ENCODE measurements at places on chromosomes 1 and 21.

DNA sequence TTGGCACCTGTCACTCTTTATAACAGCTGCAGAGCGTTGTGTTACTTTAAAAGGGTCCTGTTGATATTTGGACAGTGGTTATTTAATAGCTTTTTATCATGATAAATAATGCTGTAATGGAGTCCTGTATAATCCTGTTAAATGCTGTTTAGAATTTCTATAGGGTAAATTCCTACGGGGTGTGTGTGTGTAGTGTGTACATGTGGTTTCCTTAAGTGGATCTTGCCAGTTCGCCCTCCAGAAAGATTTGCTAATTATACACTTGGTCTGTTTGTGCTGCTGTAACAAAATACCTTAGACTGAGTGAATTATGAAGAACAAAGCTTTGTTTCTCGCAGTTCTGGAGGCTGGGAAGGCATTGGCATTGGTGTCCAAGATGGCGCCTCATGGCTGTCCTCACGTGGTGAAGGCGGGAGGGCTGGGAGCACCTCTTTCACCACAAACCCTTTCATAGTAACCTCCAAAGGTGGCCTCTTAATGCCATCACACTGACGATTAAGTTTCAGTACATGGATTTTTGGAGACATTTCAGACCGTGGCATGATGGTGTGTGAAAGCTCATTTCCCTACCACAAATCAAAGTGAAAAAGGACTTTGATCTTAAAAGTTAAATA, 11.2 kb downstream of the PRMT2 start:
- no peak for DNase-seq

- DNase-seq: peak; percentile 8
These were observed 13.5 kb downstream of the FCGR2B start for GRCh38 chr1:161676441-161676840.

DNA sequence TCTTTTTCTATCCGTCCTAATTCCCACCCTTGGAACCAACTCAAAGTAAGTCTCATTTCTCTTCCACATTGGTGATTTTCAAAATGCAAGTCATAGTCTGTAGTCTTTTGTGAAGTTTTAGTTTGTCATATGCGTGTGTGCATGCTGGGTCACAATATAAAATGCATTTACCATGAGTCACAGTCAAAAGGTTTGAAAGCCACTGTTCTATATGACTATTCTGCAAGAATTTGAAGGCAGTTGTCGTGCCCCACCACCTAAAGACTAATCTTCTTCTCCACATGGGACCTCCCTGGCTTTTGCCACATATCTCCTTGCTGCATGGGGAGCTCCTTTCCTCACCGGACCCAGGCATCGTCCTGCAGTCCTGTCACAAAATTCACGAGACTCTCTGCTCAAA, 1.6 kb downstream of the STPG1 start:
- no peak for DNase-seq

- DNase-seq: no peak
These were observed 32.9 kb downstream of the ARHGEF10L start for GRCh38 chr1:17572264-17572985.

- no peak for DNase-seq
These were observed 17.7 kb downstream of the MRPS6 start for GRCh38 chr21:34091032-34091431.

- peak; percentile 41 for DNase-seq
These were observed 64.8 kb downstream of the SYF2 start for GRCh38 chr1:25167269-25168192.

GRCh38 chr1:210779269-210779668, 354.7 kb downstream of the KCNH1 start:
- DNase-seq: no peak

GRCh38 chr1:99557546-99558202, 88.2 kb upstream of the PALMD start:
- no peak for DNase-seq

DNA sequence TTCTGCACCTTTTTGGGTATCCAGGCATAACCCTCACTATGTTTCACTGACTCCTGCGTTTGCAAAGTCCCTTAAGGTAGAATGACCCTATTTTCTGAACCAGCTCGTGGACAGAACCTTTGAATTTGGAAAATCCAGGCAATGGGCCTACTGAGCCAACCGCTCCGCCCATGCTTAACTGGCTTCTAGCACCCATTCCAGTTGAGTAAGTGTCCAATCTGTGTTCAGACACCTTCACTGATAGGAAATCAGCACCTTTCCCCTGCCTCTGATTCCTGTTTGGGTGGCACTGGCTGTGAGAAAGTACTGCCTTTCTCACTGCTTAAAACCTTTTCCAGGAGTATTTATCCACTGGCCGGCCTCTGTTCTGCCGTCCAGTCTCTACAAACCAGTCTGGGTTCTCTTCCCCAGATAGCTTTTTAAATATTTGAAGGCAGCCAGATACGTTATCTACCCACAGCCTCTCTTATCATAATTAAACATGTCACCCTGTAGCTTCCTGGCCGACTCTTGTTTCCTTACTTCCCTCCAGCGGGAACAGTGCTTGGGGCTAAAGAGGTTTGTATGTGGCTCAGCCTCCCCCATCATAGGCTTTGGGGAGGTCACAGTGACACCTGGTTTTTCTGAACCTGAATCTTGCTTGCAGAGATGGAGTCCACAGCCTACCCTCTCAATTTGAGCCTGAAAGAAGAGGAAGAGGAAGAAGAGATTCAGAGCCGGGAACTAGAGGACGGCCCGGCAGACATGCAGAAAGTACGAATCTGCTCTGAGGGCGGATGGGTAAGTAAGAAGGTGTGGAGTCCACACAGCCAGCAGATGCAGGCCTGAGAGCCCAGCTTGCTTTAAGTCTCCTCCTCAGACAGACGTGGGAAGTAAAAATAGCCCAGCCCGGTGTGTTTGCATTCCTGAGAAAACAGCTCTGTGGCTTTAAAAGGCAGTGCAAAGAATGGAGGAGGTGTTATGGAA, 1.3 kb downstream of the POGK start:
- DNase-seq: no peak

GRCh38 chr1:26610781-26611180, 81.2 kb downstream of the RPS6KA1 start:
- DNase-seq: no peak

- no peak for DNase-seq
These were observed 209.5 kb downstream of the GRIK1 start for GRCh38 chr21:29730281-29730680.

DNA sequence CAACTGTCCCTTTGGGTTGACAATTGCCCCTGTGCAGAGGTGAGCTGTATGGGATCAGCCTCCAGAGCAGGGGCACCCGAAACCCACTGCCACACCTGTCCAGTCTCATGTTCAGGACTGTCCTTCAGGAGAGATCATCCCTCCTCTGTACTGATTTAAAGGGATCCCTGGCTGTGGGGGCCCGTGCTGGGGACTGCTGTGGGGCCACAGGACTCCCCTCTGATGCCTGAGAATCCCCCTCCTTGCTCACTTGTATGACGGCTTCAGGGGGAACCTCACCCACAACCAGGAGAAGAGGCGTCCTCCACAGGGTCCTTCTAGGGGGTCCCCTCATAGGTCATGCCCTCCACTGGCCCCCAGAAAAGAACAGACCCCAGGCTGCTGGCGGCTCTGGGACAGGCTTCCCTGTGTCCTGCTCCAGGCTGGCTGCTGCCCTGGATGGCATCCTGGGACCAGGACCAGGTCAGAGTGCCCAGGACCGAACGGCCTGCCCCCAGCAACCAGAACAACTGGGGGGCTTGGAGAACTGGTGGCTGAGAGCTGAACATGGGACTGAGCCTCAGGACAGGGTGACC, 77.5 kb upstream of the ACTRT2 start:
- no peak for DNase-seq

DNA sequence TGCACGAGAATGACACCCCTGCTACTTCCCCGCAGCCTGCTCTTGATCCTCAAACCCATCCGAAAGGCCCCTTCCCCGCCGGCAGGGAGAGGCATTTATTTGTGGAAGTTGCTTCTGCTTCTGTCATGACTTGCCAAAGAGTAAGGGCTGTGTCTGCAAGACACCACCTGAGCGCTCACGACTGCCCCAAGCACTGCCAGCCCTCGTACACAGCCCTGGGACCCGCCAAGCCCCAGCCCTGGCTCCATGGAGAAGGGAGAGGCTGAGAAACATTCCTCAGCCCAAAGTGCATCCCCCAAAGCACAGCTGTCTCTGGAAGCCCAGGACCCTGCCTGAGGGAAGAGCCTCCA, 6.3 kb upstream of the TPRG1L start:
- DNase-seq: no peak

GRCh38 chr21:39022863-39023693, 160.2 kb downstream of the PSMG1 start:
- no peak for DNase-seq

DNA sequence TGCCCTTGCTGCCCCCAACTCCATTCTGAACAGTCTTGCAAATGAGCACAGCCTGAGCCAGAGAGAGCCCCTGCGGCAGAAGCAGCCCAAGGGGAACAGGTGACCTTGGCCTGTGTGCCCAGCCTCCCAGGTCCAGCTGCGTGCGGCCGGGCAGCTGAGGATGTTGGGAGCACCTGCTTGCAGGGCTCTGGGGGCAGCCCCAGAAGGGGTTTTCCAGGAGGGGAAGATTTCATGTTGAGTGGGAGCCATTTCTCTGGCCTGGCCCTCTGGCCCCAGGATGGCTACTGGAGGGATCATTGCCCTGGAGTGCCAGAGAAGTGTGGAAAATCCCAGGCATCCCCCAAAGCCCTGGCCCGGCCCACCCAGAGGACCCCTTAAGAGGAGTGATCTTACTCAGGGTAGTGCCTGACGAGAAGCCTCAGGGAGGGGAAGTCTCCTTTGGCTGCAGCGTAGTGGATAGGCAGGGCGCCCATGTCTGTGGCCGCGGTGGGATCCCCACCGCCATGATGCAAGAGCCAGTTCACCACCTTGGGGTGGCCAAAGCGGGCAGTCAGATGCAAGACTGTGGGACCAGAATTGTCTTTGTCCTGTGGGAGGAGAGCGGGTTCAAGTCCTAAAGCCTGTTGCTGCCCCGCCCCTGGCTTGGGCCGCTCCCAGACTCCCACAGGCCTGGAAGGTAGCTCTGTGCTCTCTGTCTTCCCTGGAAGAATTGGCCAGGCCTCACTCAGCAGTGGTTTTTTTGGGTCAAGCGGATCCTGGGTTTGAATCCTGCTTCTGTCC, 20.6 kb upstream of the RNU1-4 start:
- DNase-seq: no peak

DNA sequence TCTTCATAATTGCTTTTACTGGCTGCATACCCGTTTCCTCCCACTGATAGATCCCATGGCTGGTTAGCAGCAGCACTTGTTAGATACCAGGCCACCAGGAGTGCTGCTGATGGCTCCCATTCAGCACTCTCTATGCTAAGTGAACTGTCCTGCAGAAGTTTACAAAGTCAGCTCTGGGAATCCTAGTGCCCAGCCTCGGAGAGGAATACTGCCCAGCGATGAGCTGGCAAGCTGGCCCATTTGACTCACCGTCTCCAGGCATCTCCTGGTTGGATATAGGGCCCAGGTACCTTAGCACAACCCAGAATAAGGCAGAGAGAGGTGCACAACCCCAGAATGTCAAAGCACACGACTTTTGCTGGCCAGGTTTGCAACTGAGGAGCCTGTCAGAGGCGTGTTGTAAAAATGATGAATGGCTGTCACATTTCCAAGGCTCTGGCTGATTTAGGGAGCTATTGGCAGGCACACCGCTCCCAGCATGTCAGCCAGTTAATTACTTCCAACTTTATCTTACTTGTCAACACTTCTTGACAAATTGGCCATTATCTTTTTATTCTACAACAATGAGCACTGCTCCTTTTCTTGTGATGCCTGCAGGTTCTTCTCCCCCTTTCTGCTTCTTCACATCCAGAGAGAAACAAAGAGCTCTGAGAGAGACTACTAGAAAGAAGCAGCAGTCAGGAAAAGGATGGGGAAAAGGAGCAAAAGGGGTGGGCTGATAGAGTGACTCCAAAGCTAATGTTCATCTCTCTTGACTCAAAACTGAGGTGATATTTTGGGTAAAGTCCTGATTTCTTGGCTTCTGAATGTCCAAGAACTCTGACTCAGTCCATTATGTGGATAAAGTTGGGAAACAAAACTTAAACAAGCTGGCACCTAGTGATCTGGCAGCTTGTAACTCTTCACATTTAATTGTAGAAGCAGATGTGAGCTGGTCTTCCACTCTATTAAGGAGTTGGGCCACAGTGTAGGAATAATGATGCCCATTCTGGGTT, 10.8 kb upstream of the ANGPTL7 start:
- no peak for DNase-seq

DNA sequence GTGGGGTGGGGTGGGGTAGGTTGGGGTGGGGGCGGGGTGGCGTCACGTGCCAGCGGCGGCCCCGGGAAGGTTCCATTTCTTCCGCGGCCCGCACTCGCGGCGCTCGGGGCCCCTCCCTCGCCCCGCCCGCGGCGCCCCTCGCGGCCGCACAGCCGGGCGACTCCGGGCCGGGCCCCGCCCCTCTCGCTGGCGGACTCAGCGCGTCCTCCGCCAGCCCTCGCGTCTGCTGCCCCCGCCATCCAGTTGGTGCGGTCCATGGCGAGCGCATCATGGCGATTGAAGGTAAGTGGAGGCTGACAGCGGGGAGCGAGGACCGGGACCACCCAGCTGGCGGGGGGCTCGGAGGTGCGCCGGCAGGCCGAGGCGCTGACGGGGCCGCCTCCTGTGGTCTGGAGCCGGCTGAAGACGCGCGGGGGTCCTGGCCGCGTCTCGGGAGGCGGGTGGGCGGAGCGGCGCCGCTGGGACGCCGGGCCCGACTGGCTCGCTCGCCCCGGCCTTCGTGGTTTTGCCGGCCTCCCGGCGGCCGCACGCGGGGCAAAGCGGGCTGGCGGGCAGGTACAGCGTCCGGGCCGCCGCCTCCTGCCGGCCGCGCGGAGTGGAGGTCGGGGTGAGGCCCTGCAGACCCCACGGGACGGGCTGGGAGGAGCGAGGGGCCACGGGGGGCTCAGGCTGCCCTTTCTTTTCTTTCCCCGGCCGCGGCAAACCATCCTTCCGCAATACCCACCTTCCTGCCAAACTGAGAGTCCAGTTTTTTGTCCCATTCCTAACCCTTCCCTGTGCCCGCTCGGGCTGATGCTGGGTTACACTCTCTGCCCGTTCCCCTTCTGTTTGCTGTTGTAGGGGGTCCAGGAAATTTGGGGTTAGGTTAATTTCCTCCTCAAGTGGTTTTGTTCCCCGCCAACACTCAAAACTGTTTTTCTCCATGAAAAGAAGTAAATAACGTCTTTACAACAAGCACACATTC, at the start of gene SYT14:
TSS of gene SYT14 (plus strand) at position 222 of the 964 bp plus-strand sequence. CDS start at position 270, 48 bp downstream.
- peak; percentile 74 for DNase-seq

GRCh38 chr1:233819042-233819441, 85.4 kb upstream of the SLC35F3 start:
- no peak for DNase-seq

- no peak for DNase-seq
These were observed 51.8 kb upstream of the LRP8 start for GRCh38 chr1:53379662-53380002.

DNA sequence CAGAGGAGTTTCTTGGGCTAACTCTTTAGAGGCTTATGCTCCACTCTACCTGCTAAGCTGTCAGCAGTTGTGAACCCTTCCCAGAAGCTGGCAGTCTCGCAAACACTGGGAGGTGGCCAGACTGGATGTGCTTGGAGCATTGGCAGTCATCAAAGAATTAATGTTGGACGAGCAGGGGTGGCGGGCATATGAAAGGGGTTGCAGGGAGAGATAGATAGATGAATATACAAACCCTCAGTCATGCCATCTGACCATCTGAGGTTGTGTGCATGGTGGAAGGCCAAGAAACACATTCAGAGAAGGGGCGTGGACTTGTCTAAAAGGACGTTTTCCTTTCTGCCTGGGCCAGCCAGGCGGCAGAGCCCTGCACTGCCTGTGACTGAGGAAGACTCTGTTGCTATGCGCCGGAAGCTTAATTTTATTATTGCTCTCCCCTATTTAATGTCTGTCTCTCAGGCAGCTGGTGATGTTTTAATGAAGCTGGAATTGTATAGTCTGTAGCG, 164.4 kb downstream of the PBX1 start:
- peak; percentile 28 for DNase-seq
